Activated CD8-positive, alpha-beta memory T cell treated with anti-CD3 and anti-CD28 coated beads for 1 hour (primary cell): ENCODE measurements at places on chromosomes 4 and X.

DNA sequence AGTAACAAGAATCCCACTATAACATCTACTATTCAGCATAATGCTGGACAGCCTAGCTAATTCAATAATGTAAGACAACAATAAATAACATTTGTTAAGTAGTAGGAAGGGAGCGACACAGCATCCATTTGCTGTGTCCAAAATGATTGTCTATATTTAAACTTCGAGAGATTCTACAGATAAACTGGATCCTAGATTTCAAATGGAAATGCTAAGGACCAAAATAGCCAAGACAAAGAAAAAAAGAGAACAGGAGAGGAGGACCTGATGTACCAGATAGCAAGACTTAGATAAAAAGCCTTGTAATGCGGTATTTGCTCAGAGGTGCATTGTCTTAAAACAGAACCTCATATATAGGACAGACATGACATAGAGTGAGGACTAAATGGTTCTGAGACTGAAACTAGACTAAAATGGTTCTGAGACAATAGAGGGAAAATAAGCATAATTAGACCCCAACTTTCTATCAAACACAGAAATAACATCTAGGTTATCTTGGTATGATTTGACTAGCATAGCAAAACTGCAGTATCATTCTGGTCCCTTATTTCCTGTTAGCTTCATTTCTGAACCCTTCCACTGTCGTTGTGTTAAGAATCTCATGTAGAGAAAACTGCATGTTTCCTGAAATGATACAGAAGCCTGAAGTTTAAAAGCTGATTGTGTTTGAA is 3.8 kb downstream of the HPGDS start:
- DNase-seq, result no peak

- DNase-seq, result no peak
Observed at GRCh38 chr4:10095296-10095991, 21.2 kb downstream of the WDR1 start.

GRCh38 chrX:41670112-41670511 is 18.7 kb upstream of the GPR34 start:
- DNase-seq, result no peak

- DNase-seq, result no peak
Observed at GRCh38 chr4:34365946-34366345, 1878.4 kb downstream of the ARAP2 start.

GRCh38 chrX:110561034-110561433 is 202.4 kb downstream of the RTL9 start:
- no peak for DNase-seq

- no peak for DNase-seq
Observed at GRCh38 chrX:69506617-69507499, 2.7 kb downstream of the NALF2 start.

GRCh38 chr4:101850698-101851097 is 60.2 kb downstream of the BANK1 start:
- DNase-seq, result no peak

GRCh38 chr4:155535802-155536454 is 130.7 kb upstream of the GUCY1A1 start:
- no peak for DNase-seq

DNA sequence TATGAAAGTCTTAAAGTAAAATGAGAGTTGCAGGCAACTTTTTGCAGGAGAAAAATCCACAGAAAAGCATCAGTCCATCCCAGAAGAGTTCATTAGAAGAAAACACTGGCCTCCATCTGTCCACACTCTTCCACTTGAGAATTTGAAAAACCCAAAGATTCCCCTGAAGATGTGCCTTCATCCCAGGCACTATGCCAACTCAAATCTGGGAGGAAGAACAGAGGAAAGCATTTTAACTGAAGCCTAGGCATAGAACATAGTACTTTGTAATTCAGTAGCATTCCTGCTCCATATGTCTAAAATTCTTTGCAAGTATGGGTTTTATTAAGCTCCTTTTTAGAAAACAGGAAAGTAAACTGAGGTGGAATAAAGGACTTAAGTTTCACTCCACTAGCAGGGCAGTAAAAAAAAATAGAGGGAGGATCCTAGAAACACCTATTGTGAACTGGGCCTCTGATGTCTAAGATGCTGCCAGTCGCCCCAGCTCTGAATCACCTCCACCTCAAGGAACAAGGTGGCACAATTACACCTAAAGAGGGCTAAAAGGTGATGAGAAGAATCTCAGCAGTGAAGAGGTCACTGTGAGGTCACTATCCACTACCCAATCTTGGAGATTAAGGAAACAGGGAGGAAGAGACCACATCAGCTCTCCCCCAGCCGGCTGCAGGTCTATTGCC is 141.9 kb upstream of the FAM241A start:
- DNase-seq, result no peak

GRCh38 chrX:121635141-121635540 is 587.7 kb downstream of the GLUD2 start:
- DNase-seq, result no peak

DNA sequence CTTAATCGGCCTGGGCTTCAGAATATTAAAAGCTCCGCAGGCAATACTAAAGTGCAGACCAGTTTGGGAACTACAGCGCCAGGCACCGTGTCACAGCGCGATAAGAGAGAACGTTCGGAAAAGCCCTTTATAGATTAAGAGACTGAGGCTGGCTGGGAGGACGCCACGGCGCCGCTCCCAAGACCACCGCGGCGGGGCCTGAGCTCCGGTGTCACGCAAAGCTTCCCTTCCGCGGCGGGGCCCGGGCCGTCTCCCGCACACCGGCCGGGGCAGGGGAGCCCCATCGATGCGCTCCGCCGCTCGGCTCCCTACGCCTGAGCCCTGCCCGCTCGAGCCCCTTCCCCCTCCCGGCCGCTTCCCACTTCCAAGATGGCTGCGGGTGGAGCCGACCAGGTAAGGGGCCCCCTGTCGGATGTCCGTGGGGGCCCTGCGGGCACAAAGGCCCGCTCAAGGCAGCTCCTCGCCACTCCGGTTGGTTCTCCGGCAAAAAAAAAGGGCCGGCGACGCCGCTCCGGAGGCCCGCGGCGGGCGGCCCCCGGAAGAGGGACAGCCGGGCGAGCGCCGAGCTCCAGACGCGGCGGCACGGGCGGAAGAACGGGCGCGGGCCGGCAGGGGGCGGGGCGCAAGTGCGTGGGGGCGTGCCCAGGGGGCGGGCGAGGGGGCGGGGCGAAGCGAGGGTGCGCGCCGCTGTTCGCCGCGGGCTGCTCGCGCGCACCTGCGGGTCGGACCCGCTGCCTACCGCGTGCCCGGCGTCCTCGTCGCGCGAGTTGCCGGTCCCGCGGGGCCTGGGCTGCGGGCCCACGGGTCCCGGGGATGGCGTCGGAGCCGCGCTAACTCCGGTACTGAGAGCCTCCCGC is at the start of gene TBC1D14:
TSS of gene TBC1D14 (plus strand) at position 714 of the 857 bp plus-strand sequence. CDS start 13,564 bp downstream, outside the sequence.
- DNase-seq, result peak; percentile 79

GRCh38 chrX:46627062-46627461 is 53.5 kb downstream of the CHST7 start:
- DNase-seq, result no peak

- no peak for DNase-seq
Observed at GRCh38 chr4:181176306-181176705, 1066.9 kb upstream of the TENM3 start.

- no peak for DNase-seq
Observed at GRCh38 chrX:96578781-96579180, 105.9 kb upstream of the DIAPH2 start.

GRCh38 chr4:85774489-85774888 is 299.5 kb downstream of the ARHGAP24 start:
- DNase-seq, result no peak

GRCh38 chrX:29542152-29542551 is 673.2 kb upstream of the MAGEB2 start:
- DNase-seq, result no peak

DNA sequence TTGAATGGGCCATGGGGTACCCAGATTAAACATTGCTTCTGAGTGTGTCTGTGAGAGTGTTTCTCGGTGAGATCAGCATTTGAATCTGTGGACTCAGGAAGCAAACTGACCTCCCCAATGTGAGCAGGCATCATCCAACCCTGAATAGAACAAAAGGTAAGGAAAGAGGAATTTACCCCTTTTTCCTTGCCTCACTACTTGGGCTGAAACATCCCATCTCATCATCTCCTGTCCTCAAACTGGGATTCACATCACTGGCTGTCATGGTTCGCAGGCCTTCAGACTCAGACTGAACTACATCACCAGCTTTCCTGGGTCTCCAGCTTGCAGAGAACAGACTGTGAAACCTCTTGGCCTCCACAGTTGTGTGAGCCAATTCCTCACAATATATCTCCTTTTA is 47.1 kb downstream of the TEC start:
- DNase-seq, result no peak

GRCh38 chrX:78747971-78748370 is 451 bp downstream of the LPAR4 start:
- no peak for DNase-seq

DNA sequence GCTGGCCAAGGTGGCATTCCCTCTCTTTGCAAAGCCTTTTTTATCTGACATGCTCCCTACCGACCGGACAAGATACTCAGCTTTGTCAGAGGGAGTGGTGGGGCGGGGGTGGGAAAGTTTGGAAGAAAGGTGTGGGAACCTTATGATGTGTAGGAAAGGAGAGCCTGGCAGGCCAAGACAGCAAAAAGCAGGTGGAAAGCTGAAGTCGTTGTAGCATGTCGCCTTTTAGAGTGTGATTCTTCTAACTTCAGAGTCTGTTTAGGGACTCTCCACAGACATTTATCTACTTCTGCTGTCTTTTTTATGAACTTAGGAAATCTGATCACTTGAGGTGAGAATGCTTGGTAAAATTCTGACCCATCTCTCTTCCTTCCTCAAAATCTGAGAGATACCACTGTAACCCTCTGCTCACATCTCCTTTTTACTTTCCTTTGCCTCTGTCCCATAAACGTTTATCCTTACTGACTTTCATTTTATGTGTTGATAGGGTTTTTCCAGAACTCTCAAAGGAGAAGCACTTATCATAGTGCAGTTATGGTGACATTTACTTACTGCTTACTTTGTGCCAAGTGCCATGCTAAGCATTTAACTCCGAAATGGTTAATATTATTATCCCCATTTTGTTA is 8.2 kb upstream of the RUFY3 start:
- no peak for DNase-seq

DNA sequence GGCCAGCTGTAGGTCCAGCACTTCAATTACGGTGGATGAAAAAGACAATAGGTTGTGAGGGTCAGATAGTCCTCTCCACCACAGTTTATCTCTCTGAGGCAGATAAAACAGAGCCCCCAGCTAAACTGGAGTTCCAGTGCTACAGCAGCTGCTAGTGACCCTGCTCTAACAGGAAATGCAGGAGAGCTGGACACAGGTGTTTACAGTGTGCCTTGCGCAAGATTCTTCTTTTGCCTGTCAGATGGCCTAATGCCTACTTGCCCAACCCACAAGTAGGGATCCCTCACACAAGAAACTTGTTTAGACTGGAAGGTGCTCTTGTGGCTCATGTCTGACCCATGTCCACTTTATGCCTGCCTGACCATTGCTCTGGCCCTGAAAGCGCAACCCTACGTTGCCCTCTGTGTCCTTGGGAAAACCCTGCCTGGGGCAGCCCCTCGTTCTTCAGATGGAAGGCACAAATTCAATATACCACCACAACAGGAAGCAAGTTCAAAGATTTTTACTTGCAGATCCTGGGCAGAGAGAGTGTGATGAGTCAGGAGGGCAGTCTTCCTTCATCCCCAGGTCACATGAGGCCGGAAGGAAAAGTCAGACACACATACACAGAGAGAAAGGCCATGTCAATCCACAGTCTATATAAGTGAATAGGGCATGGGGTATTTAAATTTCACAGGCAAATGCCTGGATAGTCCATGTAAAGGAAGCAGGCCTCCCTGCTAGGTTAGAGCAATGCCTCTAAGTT is 105.1 kb upstream of the ADGRL3 start:
- no peak for DNase-seq

- DNase-seq, result no peak
Observed at GRCh38 chrX:25004485-25005032, 11.2 kb downstream of the ARX start.

DNA sequence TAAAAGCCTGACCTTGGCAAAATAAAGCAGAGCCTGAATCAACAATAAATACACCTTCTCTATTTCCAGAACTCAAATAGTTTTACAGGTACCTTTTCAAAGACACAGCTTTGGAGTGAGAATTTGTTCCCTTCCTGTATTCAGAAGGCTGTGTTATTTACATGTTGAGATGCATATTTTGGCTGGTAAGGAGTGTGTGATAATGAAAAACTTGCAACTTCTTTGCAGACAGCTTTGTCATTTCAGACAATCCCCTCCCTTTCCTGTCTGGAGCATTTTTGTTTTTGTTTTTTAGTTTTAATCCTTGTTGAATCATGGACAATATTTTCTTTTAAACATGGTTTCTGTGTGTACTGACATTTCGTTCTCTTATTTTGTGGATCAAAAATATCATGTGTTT is 493.8 kb downstream of the FAT4 start:
- no peak for DNase-seq

DNA sequence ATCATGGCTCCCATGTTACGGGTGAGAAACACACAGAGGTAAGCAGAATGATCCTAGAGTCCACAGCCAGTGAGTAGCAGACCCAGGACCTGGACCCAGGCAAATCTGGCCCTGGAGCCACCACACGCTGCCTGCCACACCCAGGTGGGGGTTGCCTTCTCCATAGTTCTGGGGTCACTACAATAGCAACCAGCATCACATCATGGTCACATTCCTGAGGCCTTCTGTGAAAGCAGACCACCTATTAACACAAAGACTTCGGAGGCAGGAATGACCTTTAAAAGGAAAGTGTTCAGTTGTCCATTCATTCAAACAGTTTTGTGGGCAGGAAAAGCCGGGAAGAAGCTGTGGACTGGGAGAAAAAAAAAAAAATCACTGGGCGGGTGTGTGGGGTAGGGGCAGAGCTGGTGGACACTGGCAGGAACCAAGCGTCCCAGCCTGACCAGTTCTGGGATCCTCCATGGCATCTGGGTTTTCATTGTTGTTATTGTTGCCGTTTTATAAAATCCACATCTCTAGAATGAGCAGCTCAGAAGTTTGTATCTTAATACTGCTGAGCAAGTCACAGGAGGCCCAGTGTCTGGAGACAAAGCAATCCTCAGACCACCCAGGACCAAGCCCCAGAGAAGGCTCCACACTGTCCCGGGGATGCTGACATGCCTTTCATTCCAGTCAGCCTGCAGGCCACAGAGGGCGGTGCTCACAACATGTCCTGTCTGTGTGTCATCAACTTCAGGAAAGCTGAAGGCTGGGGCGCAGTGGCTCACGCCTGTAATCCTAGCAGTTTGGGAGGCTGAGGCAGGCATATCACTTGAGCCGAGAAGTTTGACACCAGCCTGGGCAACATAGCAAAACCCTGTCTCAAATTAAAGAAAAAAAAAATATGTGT is 67.0 kb downstream of the SEL1L3 start:
- no peak for DNase-seq

DNA sequence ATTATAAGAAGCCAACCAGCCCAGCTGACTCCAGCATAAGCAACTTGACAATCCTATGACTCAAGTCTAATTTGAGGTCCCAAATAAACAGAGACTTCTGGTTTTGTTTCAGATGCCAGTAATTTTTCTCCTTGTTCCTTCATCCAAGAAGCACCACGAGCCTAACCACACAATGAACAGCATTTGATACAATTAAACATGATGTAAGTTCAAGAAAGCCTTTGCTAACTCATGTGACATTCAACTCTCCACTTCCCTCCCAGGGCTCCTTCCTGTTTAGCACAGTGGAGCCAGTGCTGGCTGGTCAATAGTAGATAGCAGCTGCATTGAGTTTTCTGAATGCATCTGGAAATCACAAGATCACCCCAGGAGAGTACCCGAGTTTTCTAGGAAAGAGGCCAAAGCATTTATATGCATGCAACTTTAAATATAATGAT is 206.3 kb downstream of the ARHGAP24 start:
- no peak for DNase-seq

GRCh38 chr4:143337600-143338287 is 1.1 kb downstream of the GAB1 start:
- no peak for DNase-seq

GRCh38 chrX:136626237-136626636 is 21.7 kb upstream of the CD40LG start:
- DNase-seq, result no peak
